Brain (organoid and tissue), 16 donors: ENCODE measurements at places on chromosomes 11 and 22. TPM values are rescaled to one million over a fixed set of nuclear protein-coding genes. Genes with fewer than 3 reads are reported as not detected.

The SCGB1D2 gene
- 5.1 TPM for polyA plus RNA-seq

DNA sequence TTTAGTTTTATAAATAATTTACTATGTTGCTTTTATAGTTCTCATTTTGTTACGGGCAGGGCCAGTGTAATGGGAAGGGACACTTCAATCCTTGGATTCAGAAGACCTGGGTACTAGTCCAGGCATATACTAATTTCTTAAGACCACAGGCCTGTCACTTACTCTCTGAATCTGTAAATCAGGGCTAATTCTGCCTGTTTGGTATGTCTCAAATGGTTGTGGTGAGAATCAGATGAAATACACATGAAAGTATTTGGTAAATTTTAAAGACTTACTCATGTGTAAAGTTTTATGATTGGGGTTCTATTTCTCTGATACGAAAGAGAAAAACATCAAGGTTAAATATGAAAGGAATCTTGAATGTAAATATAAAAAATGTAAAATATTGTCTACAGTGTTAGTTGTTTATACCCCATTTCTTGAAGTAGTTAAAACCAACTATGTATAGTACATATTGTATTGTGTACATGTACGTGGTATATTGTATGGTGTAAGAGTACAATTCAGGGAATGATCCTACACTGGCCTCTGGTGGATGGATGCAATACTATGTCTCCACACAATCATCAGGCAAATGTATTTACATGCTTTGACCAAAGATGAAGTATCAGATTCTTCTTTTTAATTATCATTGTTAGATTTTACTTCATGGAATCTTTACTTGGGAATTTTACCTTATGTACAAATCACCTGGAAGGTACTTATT, 24.5 kb upstream of the RAG2 start:
- no peak for DNase-seq

The ROBO4 gene
- 7.4 TPM for polyA plus RNA-seq

The PTPRCAP gene
- polyA plus RNA-seq, result 2.7 TPM

DNA sequence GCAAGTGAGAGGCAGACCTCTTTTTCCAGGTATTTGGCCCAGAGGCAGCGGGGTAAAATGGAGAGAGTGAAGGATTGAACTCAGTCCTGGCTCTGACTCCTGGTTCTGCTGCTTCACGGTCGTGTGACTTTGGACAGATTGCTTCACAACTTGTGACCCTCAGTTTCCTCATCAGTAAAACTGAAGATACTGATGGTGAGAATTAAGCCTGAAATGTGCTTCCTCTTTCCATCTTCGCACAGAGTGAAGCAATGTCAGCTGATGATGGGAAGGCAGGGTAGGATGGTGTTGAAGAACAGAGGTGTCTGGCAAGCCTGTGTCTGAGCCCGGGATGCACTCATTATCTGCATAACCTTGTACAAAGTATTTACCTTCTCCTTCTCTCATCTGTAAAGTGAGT, 59.0 kb downstream of the UBASH3B start:
- no peak for DNase-seq

- DNase-seq, result peak; percentile 73
These were observed 2.8 kb downstream of the PDGFB start for GRCh38 chr22:39241794-39242594.

The DEPDC7 gene
- polyA plus RNA-seq, result 3.6 TPM

- DNase-seq, result no peak
These were observed 2.8 kb downstream of the MFRP start for GRCh38 chr11:119343726-119344125.

GRCh38 chr22:46681010-46681409, 57.0 kb downstream of the CERK start:
- DNase-seq, result no peak
